ENCODE measurements at places on chromosomes 12 and 14.

DNA sequence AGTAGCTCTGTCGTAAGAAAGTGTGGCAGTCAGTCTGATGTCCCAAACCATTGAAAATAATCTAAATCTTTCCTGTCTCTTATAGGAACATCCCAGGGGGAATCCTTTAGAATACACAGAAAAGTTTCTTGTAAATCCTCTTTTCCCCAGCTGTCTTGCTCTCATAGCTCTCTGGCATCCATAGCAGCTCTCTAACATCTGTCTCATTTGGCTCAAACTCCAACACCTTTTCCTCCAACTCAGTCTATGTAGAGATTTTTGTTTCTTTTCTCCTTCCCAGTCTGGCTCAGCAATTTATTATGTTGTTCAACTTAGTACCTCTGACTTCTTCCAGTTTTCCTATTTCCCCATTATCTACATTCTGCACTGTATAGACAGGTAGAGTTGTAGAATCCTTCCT is 84.4 kb upstream of the NEDD1 start:
- DNase-seq, result no peak

GRCh38 chr12:66852091-66852490 is 173.2 kb upstream of the GRIP1 start:
- DNase-seq, result no peak

DNA sequence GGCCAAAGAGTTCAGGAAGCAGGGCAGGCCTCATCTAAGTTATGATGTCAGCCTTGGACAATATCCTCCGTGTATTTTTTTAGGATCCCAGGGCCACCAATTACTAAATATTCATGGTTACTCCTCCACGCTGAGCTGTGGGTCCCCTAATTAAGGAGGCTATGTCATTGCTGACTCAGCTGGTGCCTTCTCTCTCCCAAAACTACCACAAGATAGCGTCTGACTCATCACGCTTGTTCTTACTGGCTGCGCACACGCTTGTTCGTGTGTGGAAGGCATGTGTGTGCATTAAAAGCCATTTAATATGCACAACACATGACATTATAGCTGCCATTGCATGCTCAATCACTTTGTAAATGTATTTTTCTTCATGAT is 78.3 kb downstream of the GSC start:
- no peak for DNase-seq

- DNase-seq, result no peak
Measured at GRCh38 chr12:81610955-81611889, 147.9 kb downstream of the PPFIA2 start.

- no peak for DNase-seq
Measured at GRCh38 chr12:1115484-1116231, 124.6 kb downstream of the ERC1 start.

DNA sequence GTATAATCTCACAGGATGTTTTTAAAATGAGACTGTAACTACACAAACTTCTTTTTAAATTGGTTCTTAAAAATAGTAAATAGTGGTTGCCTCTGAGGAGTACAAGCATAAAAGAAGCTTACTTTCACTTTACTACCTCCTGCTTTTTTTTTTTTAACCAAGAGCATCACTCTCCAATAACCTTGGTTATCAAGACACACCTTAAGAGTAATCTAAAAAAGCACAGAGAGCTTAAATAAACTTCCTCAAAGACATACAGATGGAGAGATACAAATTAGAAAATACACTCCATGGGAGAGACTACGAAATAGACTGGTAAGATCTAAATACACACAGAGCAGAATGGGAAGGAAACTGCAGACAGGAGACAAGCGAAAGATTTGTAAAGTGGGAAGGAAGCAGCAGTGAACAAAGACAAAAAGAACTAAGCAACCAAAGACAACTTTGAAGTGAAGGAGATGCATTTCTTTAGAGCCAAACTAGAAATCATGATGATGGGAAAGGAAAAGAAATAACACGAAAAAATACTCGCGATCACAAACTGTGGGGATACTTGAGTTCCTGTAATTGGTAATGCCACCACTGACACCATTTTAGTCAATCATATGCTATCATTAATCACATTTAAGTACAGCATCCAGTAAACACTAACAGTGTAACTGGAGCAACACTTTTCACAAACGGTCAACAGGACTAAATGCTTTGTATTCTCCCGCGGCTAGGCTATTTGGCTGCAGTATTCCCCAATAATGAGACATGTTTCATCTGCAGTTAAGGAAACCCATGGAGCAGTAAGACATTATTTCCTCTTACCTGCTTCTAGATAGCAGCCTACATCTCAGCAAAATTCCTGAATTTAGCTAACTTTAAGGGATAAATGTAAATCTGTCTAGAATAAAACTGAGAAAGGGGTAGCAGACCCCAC is 8.2 kb downstream of the SINHCAF start:
- DNase-seq, result no peak

- no peak for DNase-seq
Measured at GRCh38 chr12:12837813-12838153, 24.6 kb downstream of the DDX47 start.

DNA sequence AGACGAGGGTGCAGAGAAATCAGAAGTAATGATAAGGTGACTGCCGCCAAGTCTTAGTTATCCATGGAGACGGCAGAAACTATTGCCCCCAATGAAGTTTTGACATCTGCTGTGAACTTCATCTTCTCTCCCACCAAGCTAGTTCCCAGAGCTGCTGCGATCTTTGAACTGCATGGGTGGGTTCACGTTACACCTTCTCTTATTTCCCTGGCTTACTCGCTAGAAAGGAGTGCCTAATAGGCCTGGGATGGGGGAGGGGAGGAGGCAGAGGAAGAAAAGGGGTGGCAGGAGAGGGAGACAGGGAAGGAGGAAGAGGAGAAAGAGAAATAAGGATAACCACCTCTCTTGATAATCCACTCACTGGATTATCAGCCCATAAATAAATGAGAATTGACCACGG is 157.1 kb downstream of the NTF3 start:
- DNase-seq, result no peak

DNA sequence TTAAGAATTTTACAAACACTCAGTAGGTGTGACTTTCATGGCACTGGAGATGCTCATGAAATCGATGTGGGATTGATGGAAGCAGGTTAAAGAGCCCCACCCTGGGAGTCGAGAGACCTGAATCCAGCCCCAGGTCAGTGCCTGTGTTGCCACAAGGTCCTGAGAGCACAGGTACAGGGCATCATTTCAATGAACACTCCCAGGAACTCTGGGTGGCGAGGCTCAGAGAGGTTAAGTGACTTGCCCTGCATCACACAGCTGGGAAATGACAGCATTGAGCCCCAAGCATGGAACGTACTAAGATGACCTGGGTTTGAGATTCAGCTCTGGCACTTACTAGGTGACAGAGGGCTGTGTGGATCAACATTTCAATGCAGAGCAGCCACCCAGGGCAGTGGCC is 98.2 kb downstream of the CMKLR1 start:
- no peak for DNase-seq

DNA sequence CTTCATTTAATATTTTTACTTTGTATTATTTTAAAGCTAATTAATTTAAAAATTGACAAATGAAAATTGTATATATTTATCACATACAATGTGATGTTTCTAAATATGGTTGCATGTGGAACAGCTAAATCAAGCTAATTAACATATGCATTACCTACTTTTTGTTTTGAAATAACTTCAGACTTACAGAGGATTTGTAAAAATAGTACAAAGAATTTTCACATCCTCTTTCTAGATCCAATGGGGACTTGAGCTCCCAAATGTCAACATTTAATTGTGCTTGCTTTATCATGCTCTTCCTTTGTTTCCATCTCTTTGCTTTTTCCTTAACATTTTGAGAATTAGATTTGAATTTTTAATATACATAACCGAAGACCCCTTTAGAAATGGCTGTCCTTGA is 6.6 kb downstream of the DCD start:
- DNase-seq, result no peak
